HCT116 (cell line): ENCODE measurements at places on chromosomes 5 and 9. TPM values are rescaled to one million over a fixed set of nuclear protein-coding genes. Genes with fewer than 3 reads are reported as not detected.

GRCh38 chr5:82351754-82352145 lies 73.6 kb upstream of the RPS23 start:
- H3K36me3 ChIP-seq = no peaks in the 10 kb centered on the region
- no peak overlapping the region for H3K4me3 ChIP-seq
- H3K27ac ChIP-seq = no peak overlapping the region

PCDHA8 gene
- total RNA-seq = not detected

DNA sequence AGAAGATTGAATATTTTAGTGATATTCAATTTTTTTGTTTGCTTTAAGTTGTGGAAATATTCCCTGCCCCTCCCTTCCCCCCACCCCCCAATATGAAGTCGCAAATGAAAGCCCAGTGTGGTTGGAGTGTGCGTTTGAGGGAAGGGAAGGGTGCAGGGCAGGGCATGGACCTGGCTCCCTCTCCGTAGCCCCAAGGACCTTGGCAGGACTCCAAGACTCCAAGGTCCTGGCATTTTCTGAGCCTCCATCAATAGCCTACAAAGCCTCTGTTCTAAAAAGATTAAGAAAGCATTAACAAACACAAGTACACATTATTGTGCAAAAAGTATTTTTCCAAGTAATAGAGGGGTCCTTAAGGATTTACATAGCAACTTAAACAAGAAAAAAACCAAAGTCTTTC lies 38.8 kb upstream of the PTPN3 start:
- peaks cover 32% of the 10 kb centered on the region for H3K27me3 ChIP-seq
- DNase-seq = no peak
- H3K4me3 ChIP-seq = no peak overlapping the region

GRCh38 chr9:3896576-3896975 lies 370.8 kb upstream of the RFX3 start:
- H3K27me3 ChIP-seq = no peaks in the 10 kb centered on the region
- no peak overlapping the region for H3K27ac ChIP-seq
- no peaks in the 10 kb centered on the region for H3K36me3 ChIP-seq
- no peak for DNase-seq

- H3K27me3 ChIP-seq = no peaks in the 10 kb centered on the region
- no peaks in the 10 kb centered on the region for H3K36me3 ChIP-seq
- no peak overlapping the region for H3K27ac ChIP-seq
- peak; percentile 10 for DNase-seq
Observed at GRCh38 chr9:97543561-97543960, 42.1 kb downstream of the TMOD1 start.

- peak; percentile 56 for DNase-seq
- no peaks in the 10 kb centered on the region for H3K36me3 ChIP-seq
- no peaks in the 10 kb centered on the region for H3K27me3 ChIP-seq
- peak overlapping the region; percentile 39 for H3K4me3 ChIP-seq
- peak overlapping the region; percentile 52 for H3K27ac ChIP-seq
Observed at GRCh38 chr9:121743441-121744001, 92.1 kb downstream of the DAB2IP start.

CTNND2 gene
- not detected for total RNA-seq

- no peak overlapping the region for H3K27ac ChIP-seq
- H3K4me3 ChIP-seq = no peak overlapping the region
- H3K27me3 ChIP-seq = no peaks in the 10 kb centered on the region
- H3K36me3 ChIP-seq = no peaks in the 10 kb centered on the region; the same call in 1 of the 2 replicates
Observed at GRCh38 chr5:172910828-172911627, 48.2 kb upstream of the RPL26L1 start.

UNC5A gene
- total RNA-seq = 10.1 TPM

RNF20 gene
- 37.6 TPM for total RNA-seq

GRCh38 chr5:152051499-152052454 lies 127.1 kb upstream of the GLRA1 start:
- H3K4me1 ChIP-seq = no peaks in the 10 kb centered on the region
- H3K27ac ChIP-seq = no peak overlapping the region
- H3K27me3 ChIP-seq = no peaks in the 10 kb centered on the region
- no peaks in the 10 kb centered on the region for H3K36me3 ChIP-seq

DNA sequence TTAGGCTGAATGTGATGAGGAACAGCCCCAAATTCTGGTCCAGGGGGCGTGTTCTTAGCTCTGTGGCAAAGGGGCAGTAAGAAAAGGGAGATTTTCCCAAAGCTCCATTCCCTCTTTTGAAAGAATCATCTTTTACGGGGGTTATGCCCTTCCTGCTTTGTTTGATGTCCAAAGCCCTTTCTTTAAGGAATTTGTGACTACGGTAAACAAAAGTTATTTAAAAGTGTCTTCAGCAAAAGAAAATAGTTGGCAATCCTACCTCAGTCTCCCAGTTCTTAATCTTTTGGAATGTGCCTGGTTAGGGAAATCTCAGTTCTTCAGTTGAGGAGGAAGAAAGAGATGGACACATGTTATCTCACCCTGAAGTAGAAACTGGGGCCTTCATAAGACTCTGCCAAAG lies 24.4 kb upstream of the ARSI start:
- no peak overlapping the region for H3K4me3 ChIP-seq
- H3K27me3 ChIP-seq = no peaks in the 10 kb centered on the region
- no peak for DNase-seq
- no peaks in the 10 kb centered on the region for H3K36me3 ChIP-seq

GRCh38 chr9:83219154-83219923 lies 156.4 kb upstream of the RASEF start:
- DNase-seq = peak; percentile 47
- peak overlapping the region; percentile 54 for H3K4me3 ChIP-seq
- H3K4me1 ChIP-seq = peaks cover 18% of the 10 kb centered on the region
- H3K36me3 ChIP-seq = no peaks in the 10 kb centered on the region
- peaks cover 9% of the 10 kb centered on the region; the same call in 1 of the 2 replicates for H3K27me3 ChIP-seq

DNA sequence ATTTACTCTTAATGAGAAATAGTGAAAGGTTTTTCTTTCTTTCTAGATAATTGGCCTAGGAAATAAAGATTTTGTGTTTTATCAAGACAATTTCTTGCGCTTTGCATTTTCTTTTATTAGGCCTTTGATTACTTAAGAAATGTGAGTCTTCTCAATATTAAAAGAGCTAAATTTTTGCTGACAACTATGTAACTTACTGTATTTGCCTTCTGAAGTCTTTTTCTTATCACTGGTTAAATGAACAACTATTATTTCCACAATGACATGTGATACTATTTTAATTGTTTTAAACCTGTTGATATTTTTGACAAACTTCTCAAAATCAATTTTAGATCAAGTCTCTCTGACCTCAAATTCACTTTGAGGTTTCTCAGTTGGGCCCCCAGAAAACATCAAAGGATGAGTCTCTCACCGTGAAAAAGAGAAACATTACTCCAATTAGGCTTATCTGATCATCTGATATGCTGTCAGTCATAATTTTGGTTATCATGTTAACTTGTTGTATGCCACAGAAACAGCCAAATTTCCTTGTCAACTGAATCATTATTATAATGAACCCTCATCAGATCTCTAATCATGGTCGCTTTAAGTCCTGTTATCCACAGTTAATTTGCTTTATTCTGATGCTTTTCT lies 48.8 kb downstream of the RAPGEF1 start:
- H3K4me1 ChIP-seq = no peaks in the 10 kb centered on the region
- no peak overlapping the region for H3K4me3 ChIP-seq
- H3K36me3 ChIP-seq = no peaks in the 10 kb centered on the region
- H3K27ac ChIP-seq = no peak overlapping the region

PRDM9 gene
- not detected for total RNA-seq

CATSPER3 gene
- total RNA-seq = 1.7 TPM

ERAP2 gene
- total RNA-seq = 2.2 TPM

TMEM252 gene
- not detected for total RNA-seq
